ENCODE measurements at places on chromosomes 6 and 20. TPM values are rescaled to one million over a fixed set of nuclear protein-coding genes. Genes with fewer than 3 reads are reported as not detected.

HLA-DRB5 gene
- 0.15 TPM for total RNA-seq

OPRM1 gene
- not detected for total RNA-seq

SLC2A10 gene
- 90.1 TPM for total RNA-seq

TFB1M gene
- 15.2 TPM for total RNA-seq

PRDM1 gene
- total RNA-seq = 2.8 TPM

DAAM2 gene
- 7.4 TPM for total RNA-seq

NOTCH4 gene
- total RNA-seq = 1.3 TPM

PROKR2 gene
- not detected for total RNA-seq

ELOVL2 gene
- total RNA-seq = under 0.01 TPM

FAM83B gene
- under 0.01 TPM for total RNA-seq

BTN3A1 gene
- 37.2 TPM for total RNA-seq

HLA-DQA2 gene
- total RNA-seq = not detected

EPPIN gene
- total RNA-seq = not detected

LAMA2 gene
- total RNA-seq = 92.6 TPM
